SK-N-DZ (cell line): ENCODE measurements at places on chromosomes 1 and 21.

- DNase-seq = peak; percentile 55
Observed at GRCh38 chr1:6727535-6727934, 25.9 kb upstream of the DNAJC11 start.

- DNase-seq = no peak
Observed at GRCh38 chr1:110089561-110090275, 19.2 kb upstream of the ALX3 start.

GRCh38 chr1:76142771-76143540 is 68.4 kb downstream of the ST6GALNAC3 start:
- DNase-seq = no peak

DNA sequence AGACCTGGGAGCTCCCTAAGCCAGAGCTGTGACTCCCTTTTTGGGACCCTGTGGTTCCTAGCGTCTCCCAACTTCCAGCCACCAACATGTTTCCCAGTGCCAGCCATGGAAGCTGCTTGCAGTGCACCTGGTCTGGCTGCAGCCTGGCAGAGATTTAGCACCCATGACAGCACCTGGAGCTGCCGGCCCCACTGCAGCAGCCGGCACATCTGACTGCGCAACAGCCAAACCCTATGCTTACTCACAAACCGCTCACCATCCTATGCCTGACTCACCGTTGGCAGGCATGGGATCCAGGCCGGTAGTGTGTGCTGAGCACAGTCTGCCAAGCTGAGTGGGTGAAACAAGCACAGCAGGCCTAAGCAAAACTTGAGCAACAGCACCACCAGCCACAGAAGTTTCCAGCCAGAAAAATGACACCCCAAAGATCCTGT is 435.9 kb upstream of the PRMT6 start:
- DNase-seq = no peak

GRCh38 chr1:155473151-155473821 is 89.3 kb downstream of the ASH1L start:
- no peak for DNase-seq

DNA sequence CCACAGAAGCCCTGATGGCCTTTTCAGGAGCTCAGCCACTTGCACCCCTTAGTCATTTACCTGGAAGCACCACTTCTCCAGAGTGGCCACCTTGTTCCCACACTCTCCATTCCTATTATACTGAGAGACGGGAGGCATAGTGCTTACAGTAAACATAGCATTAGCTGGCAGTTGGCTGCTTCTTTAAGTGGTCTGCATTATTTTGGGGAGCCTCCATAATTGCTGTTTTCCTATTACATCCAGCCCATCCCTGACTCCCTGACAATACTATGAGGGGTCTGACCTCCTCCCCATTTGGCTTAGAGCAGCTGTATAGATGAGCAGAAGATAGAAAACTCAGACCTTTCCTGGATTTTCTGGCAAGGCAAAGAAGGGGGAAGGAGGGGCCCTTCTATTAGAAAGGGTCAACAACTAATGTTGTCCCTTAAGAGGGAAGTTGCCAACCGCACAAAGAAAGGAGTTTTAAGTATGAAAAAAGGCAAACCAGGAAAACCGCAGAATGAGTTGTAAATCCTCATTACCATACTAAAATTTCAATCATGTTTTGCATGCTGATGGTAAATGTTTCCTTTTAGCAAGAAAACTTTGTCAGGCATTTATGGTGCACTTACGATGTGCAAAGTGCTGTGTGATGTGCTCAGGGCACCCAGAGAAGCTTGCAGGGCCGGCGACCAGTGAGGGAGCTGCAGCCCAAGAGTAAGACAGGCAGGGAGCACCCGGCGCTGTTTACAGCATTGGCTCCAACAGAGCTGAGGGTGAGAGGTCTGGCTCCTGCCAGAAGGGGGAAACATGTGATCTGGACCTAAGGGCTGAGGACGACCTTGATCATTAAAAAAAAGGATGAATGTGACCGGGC is 167.3 kb downstream of the ZZZ3 start:
- peak; percentile 13 for DNase-seq

GRCh38 chr1:47781171-47781959 is 215.8 kb downstream of the TRABD2B start:
- no peak for DNase-seq

DNA sequence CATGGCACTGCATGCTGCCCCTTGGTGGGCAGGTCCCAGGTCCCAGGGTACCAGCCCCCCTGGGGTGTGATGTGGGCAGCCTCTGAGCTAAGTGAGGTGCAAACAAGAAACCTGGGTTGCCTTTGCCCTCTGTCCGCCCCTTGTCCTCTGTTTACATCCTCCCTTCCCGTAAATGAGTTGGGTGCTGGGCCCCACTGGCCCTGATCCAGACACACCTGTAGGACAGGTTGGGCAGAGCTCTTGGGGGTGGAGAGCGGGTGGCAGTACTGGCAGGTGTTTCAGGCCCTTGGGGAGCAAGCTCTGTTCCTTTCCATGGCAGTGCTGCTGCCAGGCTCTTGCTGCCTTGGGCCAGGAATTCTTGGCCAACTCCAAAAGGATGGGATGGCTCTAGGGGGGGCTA is 35.8 kb downstream of the ELF3 start:
- no peak for DNase-seq

- no peak for DNase-seq
Observed at GRCh38 chr1:156648951-156649350, 7.0 kb downstream of the BCAN start.

- DNase-seq = no peak
Observed at GRCh38 chr1:8482979-8483381, 165.1 kb downstream of the SLC45A1 start.
